ENCODE measurements at places on chromosomes 3 and 15.

DNA sequence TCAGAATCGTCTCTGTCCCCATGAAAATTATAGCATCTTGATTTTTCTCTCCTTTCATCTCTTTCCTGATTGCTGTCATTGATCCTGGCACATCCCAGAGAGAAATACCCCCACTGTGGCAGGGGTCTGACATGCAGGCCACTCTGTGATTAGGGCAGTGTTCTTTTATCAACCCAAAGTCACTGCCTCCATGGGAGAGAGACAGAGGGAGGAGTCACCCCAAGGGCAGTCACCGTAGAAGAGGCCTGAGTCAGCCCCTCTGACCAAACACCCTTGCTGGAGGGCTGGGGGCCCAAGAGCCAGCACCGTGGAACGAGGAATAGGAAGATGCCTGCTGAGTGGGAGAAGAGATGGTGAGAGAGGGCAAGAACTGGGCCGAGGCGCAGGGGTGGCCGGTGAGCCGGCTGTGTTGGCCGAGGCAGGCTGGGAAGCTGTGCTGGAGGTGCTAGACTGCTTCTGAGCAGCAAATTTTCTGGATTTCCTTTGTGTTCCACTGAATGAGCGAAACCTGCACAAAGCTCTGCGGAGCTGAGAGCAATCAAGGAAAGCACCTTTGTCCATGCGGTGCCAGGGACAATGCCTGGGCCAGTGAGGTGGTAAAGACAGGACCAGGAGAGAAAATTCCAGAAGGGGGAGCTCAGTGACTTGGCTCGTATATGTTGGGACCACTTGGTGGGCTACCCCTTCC lies 103.8 kb downstream of the ADCY5 start:
- no peak for DNase-seq

DNA sequence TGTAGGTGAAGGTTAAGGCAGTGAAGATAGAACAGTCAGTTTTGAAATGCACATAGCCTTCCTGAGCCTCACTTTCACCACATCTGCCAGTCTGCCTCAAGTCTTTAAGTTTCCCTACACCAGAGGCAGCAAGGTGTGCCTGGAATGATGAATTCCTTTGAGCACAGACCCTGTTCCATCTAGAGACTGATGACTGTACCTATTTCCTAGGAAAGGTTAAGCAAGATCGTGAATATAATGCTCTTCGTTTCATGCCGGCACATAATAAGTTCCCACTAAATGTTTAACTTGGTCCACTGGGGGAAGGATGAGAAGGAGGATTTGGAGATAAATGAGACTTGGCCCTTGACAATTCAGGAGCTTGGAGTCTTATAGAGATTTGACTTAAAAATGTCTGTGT lies 141.9 kb downstream of the LPP start:
- DNase-seq, result no peak

- no peak for DNase-seq
Observed at GRCh38 chr3:66430876-66431275, 69.9 kb downstream of the LRIG1 start.

DNA sequence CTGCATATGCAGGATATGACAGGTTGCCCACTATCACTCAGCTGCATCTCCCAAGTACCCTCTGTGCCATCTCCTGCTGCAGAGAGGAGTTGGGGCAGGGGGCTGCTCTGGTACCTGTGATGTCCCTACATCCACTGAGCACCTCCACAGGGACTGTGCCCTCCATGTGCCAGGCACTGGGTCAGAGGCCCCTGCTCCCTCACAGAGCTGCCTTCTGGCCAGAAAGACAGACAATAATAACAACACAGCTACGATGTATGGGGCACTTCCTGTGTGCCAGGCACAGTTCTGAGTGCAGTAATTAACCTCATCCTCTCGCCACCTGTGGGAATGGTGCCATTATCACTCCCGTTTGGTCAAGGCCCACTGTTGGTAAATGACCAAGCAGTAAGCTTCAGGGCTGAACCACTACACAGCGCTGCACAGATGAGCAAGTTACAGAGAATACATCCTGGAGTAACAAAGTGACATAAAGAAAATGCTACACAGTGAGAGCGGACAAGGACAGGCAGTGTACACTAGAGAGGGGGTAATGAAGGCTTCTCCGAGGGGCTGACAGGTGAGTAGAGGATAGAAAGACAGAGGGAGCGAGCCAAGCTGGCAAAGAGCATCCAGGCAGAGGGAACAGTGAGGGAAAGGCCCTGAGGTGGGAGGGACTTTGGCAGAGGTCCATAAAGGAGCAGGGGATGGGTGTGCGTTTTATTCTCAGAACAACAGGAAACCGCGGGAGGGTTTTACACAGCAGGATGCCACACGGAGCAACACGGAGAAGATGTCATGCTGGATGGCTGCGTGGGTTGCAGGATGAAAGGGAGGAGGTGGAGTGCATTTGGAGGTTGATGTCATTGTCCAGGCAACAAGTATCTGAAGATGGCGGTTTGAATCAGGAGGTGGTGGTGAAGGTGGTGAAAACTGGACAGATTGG lies 13.6 kb downstream of the WNT7A start:
- DNase-seq, result no peak

GRCh38 chr3:149670742-149671492 lies 13.1 kb upstream of the WWTR1 start:
- DNase-seq, result no peak

DNA sequence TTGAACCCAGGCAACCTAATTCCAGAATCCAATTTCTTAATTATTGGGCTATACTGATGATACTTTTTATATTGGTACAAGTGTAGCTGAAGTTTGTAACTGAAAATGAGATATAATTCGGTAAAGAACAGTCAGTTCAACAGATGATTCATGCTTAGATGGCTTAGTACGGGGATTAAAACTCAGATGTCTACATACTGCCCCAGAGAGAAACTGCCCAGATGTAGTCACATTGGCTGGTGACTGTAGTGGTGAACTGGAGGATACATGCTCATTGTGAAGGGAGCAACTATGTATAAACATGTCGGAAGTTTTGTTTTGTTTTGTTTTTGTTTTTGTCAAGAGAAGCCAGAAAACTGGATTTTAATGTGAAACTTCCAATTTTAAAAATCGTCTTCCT lies 179.6 kb downstream of the ADAMTSL3 start:
- no peak for DNase-seq

- no peak for DNase-seq
Observed at GRCh38 chr15:31325595-31326155, 960 bp upstream of the KLF13 start.

DNA sequence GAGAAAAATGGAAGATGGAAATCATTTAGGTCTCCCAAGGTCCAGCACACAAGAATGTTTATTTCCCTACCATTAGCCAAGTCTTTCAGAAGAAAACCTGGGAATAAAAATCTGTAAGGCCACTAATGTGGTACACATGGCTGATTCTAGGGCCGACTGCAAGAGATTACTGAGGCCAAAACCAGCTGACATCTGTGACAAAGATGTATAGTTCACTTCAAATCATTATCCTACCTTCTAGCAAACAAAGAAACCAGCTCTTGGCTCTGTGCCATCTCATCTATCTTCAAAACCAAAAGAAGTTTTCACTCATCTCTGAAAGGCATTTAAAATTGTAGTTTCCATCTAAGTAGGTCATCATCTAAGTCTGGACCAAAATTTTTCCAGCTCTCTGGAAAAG lies 43.9 kb downstream of the ERC2 start:
- no peak for DNase-seq

- DNase-seq, result no peak
Observed at GRCh38 chr3:20105513-20106280, 65.5 kb downstream of the KAT2B start.

GRCh38 chr3:52004163-52004787 lies 8.6 kb upstream of the RPL29 start:
- DNase-seq, result no peak

DNA sequence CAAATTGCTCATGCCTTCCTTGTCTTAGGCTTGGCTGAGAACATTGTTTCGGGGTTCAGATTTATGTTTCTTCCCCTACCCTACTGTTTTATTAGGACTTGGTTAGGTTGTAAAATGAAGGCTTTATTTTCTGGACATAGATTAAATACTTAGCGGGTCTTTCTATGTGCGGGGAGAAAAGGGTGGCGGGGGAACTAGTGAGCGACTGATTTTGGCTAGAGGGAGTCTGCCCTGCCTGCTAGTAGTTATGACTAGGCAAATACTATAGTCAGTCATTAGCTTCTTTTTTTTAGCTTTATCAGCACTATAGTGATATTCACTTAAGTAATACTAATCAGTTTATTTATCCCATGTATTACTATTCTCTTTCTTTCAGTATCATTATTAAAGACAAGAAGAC lies 3.6 kb downstream of the CADM2 start:
- no peak for DNase-seq

Measured in GM04503 (cell line).